Epithelial cell of esophagus (primary cell): ENCODE measurements at places on chromosomes 1 and 21.

GRCh38 chr1:151639466-151639865 lies 27.6 kb downstream of the SNX27 start:
- DNase-seq = peak; percentile 28

DNA sequence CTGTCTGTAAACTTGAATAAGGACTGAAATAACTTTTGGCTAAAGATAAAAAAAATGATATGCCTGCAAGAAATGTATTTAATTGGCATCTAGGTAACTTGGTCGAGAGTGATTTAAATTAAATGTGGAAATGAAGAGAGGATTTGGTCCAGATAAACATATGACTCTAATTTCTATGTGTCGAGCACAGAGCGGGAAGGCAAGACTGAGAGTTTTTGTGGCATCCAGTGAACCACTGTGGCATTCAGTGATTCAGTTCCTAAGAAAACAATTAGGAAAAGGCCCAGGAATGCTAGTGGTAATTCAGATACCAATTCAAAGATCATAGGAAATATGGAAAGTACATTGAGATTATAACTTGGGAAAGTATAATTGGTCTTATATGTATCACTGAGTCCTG lies 39.6 kb downstream of the PDE4B start:
- no peak for DNase-seq

- no peak for DNase-seq
Measured at GRCh38 chr21:24369746-24370145, 1237.5 kb downstream of the MRPL39 start.

DNA sequence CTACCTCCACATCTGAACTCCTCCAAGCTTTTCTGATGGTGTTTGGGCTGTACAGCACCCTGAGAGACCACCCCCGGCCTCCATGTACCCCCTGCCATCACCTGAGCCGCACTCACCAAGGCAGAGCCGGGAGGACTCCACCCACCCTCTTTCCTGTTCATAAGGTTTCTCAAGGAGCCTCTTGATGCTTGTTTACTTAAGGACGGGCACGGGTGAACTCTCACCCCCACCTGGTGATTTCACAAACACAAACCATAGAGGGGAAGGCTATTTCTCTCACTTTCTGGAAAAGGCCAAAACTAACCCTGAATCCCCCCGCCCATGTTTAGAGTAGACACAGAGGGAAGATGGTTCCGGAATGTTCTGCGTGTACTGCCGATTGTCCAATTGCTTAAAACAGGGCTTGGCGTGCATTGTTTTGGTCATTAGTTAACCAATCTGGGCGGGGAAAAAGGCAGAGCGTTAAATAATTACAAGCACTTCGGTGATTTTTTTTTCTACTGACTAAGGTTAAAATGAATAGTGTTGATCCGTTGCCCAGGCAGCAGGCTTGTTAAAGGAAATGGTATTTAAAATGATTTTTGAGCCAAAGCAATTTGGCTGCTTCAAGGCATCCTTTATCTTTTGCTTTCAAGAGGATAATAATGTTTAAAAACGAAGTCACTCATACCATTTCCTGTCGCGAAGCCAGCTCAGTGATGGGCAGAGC lies 279.8 kb upstream of the VAMP3 start:
- DNase-seq = peak; percentile 52

DNA sequence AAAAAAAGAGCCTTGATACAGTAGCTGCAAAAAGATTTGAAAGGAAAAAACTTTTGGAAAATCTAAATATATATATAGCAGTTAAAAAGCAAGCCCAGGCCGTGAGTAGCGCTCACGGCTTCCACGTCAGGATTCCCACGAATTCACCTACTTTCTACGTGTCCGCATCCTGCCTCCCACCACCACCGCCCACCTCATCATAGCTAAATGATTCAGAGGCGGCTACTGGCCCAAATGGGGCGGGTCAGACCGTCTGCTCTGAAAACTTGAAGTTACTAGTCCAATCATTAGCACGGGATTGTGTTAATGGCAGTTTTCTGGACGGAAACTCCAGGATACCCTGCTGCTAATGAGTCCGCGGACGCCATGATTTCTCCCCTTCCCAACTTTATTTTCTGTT lies 1.3 kb upstream of the CCSAP start:
- no peak for DNase-seq

- DNase-seq = no peak
Measured at GRCh38 chr1:32771561-32772280, 45.4 kb downstream of the YARS1 start.

GRCh38 chr1:155300024-155300423 lies 1.2 kb downstream of the PKLR start:
- no peak for DNase-seq

DNA sequence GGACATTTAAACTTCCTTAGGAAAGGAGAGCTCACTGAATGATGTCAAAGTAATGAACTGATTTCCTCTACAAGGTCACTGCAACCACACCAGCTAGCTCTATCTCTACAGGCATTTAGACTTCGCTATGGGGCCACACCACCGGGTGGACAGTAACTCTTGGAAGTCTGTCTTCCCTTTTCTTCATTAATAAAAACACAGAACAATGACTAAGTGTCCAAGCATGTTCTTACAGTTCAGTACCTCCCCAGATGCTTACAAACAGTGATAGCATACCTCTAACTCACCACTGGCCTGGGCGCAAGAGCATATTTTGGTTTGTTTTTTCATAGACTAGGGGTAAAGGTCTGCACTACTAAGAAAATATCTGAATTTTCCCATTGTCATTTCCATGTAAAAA lies 54.6 kb downstream of the SIM2 start:
- peak; percentile 49 for DNase-seq

DNA sequence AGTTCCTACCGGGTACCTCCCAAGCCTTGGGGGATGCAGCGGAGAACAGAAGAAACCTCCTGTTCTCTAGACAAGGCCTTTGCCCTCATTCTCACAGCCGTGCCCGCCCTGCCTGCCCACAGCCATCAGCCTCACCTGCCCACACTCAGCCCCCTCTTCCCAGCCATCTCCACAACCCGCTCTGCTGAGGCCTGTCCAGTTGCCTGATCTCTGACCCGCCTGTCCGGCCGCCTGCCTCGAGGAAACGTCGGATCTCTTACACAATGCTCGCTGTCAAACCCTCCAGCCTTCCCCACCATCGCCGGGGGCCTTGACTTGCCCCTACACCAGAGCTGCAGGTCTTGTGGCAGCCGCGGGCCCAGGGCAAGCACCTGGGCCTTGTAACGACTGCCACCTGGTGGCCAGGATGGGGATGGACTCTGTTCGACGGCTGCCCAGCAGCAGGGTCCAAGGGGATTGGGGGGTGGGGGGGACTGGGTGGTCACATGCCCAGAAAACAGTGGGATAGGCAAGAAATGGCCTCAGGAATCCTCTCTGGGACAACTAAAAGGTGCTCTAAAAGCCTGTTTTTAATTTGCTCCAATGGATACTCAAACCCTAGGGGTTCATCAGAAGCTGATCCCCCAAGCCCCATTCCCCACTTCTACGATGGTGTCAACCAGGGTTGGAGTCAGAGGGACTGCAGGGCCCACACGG lies 31.0 kb downstream of the SLC45A1 start:
- DNase-seq = peak; percentile 58

DNA sequence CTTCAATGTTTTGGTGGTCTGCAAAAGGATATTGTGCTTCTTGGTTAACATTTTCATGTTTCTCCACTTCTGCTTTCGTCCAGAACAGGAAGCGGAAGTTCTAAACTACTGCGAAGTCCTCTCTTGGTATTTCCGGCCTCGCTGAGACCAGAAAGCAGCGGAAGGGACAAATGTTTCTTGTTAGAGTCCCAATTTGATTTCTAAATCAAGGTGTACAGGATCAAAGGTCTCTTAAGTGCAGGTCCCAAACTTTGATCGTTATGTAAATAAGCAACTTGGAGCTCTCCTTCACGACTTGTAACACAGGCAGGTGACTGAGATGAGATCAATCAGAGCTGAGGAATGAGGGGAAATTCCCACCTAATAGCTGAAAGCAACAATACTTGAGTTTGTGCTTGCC lies 40.1 kb upstream of the HMCN1 start:
- peak; percentile 7 for DNase-seq

DNA sequence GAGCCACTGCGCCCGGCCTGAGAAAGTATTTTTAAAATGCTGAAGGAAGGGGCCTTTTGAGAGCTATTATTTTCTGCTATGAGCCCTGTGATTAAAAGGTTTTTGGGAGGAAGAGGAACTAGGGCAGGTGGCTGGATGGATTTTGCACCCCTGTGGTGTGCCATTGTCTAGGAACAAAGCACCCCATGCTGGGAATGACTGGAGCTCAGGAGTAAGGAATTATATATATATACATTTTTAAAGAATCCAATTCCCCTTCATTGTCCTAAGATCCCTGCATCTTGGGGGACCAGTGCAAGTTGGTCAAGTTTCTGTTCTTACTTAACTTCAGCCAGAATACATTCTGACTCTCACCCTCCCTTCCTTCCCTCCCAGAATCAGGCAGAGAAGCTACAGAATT lies 91.6 kb downstream of the ZNF648 start:
- no peak for DNase-seq

DNA sequence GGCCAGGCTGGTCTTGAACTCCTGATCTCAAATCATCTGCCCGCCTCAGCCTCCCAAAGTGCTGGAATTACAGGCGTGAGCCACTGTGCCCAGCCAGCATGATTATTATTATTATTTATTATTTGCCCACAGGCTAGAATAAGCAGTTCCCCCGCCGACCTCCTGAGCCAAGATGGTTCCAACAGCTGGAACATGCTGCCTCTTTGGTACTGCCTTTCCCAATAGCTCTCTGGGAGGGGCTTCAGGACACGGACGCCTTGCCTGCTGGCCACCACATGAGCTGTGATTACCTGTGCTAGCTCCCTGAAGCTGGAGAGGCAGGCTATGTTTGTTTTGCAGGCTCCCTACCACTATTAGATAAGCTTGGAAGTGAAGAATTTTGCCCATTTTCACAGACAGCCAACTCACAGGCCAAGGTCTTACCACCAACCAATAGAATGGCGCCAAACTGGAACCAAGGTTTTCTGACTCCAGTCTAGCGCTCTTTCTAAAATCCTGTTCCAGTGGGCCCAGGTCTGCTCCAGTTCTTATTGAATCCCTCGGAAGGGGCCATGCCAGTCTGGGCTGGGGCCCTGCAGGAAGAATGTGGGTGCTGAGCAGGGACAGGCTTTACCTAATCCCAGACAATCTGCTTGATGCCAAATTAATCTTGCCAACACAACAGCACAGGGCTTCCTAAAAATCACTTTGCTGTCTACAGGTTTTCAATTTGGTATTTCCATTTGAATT lies 2.1 kb upstream of the GPR61 start:
- no peak for DNase-seq
